ENCODE measurements at places on chromosomes 12 and 14.

DNA sequence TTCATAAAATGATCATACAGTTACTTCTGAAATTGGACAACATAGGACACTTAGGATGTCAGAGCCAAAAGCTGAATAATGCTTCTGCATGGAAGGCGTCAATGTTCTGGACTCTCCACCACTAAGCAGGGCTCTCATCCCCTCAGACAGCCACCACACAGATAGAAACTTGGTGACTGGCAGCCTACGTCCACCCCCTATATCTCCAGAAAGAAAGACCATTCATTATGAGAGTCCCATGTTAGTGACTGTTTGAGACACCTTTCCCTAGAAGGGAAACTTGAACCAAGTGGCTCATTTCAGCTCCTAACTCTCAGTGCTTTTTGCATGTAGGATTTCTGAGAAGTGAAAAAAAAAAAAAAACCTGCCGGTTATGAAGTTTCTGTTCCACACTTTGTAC is 251.0 kb upstream of the FKBP4 start:
- no peak for DNase-seq

DNA sequence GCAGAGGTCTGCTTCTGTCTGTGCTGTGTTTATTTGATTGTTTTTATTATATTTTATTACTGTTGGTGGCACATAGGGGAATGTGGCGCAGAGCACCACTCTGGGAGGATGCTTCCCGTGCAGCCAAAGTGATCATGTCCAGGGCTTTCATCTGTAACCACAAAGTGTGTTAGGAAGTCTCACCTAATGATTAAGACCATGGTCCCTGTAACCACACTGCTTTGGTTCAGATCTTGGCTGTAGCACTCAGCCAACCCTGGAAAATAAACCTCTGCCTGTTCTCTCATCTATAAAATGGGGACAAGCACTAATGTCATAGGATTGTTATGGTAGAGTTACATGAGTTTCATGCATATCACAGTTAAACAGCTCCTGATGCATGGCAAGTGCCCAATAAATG is 1.9 kb downstream of the RESF1 start:
- no peak for DNase-seq

DNA sequence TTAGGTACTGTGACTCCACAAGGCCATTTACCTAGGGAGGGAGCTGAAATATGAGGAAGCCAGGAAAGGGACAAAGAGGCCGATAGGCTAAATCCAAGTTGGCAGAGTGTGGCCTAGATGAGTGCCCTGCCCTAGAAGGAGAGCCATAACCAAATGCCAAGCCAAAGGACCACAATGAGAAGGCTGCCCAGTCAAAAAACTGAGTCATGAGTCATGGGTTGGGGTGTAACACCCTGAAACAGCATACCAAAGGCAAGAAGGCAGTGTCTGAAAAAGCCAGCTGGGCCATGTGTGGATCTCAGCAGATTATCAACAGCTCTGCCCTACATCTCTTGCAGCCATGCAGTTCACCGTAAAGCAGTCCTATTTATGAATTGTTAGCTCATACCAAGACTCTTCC is 171.7 kb downstream of the PHLDA1 start:
- DNase-seq, result no peak

GRCh38 chr12:5718680-5719079 is 226.4 kb downstream of the ANO2 start:
- no peak for DNase-seq

- no peak for DNase-seq
Measured at GRCh38 chr12:43805149-43805859, 813 bp downstream of the TWF1 start.

GRCh38 chr12:108457734-108458361 is 57.2 kb upstream of the FICD start:
- no peak for DNase-seq

DNA sequence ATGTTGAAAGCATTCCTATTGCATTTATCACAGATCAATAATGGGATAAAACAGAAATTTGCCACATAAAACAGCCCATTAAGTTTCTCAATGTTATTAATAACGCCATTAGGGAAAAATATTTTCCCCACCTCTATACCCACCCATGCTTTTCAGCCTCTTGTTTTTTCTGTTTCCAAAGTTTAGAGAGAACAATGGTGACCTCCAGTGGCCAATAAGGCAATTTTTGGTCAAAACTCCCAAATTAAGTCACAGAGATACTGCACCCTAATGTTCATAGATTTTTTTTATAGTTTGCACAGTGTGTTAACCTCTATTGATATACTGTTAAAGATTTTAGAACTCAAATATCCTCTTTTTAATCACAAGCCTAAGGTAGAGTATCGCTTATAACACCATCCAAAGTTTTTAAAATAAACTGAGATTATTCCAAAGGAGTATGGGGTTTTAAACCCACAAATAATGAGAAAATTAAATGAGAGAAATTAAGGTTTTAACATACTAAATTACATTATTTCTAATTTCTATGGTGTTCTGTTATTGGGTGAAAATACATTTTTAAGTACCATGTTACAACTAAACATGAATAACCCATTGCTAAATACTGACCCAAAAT is 184.7 kb upstream of the DCN start:
- DNase-seq, result no peak

DNA sequence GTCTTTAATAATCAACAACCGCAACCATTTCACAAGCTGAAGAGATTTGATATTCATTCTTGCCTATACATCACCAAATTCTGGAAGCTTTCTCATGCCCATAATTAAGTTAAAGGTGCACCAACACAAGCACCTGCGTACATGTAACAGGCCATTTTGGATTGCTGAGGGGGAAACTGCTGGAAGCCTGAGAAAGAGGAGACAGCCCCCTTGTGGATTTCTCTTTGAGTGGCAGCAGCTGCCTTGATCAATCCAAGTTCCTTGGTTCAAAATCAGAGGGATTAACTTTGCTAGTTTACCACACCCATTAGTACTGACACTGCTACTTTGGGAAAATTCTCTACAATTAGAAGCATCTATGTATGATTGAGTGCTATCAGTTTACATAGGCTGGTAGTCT is 321.1 kb downstream of the NOVA1 start:
- no peak for DNase-seq

DNA sequence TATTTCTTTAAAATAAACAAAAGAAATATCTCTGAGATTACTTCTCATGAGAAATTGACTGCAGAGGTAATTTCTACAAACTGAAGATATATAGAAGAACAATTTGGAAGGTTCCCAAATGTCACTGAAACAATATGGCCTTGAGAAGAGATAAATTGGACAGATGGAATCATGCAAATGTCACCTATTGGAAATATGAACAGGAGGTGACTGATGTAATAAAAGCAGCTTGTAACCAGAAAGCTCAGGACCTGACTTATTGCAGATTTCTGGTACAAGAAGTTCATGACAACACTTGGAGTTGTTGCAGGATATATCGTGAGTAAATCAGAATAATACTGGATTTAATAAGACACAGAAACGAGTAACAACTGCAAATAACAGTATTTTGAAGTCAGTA is 93.3 kb upstream of the TRHDE start:
- DNase-seq, result no peak

DNA sequence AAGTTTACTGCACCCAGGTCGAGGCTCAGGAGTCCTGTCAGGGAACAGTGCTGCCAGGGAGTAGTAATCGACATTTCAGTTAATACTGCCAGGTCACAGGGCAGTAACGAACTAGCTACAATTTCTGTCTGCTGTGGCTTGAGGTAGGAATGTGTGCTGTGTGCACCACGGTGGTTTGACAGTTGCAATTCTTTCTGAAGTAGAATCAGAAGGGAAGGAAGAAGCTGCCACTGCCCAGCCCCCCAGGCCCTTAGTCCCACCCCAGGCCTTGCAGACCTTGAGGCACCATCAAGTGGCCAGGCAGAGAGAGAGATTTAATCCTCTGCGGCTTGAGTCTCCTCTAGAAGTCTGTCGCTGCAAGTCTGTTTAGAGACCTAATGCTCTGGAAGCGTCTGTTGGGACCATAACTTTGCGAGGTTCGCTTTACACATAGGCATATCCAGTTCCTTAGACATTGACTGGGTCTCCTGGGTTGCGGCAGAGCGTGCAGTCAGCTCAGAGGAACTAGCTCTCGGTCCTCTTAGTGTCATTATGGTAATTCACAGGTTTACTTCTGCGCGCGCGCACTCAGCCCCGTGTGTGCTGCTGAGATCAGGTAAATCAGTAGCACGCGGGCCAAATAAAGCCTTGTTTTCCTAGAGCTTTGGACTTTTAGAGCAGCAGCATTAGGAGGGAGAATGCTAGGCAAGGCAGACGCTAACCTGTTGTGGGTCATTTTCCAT is 9.8 kb downstream of the NKX2-1 start:
- no peak for DNase-seq

DNA sequence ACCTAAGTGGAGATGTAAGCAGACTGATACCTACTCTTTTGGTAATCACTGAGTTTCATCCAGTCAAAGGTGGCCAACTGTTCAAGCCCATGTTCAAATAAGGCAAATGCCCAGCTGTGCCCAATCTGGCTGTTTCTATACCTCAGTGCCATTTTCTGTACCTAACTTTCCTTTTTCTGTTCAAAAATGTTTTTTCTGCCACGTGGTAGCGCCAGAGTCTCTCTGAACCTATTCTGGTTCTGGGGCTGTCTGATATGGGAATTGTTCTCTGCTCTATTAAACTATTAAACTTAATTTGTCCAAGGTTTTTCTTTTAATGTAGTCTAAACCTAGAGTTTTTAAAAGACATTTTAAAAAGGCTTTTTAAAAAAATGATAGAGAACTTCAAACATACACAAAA is 391.2 kb downstream of the NOVA1 start:
- no peak for DNase-seq

DNA sequence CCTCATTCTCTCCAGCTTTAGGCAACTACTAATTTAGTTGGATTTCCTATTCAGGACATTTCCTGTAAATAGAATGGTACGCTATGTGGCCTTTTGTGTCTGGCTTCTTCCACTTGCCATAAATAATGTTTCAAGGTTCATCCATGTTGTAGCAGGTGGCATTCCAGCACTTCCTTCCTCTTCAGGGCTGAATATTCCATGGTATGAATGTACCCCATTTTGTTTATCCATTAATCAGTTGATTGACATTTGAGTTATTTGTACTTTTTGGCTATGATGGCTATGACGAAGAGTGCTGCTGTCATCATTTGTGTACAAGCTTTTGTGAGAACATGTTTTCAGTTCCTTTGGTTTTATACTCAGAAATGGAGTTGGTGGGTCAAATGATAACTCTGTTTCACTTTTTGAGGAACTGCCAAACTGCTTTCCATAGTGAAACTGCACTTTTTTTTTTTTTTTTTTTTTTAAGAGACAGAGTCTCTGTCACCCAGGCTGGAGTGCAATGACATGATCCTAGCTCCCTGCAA is 6.5 kb upstream of the CDK2AP1 start:
- no peak for DNase-seq

DNA sequence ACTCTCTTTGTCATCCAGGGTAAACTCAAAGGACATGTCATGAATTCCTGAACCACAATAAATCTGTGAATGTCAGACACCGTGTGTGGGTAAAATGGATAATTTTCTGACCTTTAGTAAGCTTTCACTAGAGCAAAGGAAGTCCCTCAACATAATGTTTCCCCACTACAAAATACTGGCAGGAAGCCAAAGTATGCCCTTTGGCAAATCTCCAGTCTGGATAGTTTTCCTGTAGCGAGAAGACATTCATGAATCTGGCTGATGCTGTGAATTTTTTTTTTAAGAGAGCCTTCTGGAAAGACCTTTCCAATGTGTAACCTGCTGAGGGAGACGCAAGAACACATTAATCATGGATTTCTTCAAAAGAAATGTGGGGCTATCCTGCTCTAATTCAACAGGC is 389.6 kb upstream of the DDHD1 start:
- no peak for DNase-seq

- no peak for DNase-seq
Measured at GRCh38 chr14:72451054-72451972, 442.6 kb downstream of the DPF3 start.

GRCh38 chr12:13369474-13370056 is 173.0 kb downstream of the EMP1 start:
- DNase-seq, result no peak

DNA sequence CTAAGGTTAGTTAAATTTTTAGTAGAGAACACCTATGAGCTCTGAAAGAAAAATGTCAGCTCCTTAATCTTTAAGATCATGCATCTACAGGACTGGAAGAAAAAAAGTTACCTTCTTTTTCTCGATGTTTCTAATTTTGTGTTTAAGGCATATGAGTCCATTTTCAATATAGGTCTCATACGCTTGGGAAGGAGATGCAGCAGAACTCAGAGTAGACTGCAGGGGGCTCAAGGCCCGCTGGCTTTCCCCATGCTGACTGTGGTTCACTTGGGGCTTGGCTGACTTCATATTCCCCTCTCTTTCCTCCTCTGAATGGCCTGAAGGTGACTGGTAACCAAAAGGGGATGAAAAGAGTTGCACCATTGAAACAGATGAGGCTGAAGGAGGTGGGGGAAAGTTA is 1.5 kb downstream of the CAPRIN2 start:
- DNase-seq, result peak; percentile 14

- DNase-seq, result no peak
Measured at GRCh38 chr14:77892381-77892871, 92.5 kb downstream of the ADCK1 start.

DNA sequence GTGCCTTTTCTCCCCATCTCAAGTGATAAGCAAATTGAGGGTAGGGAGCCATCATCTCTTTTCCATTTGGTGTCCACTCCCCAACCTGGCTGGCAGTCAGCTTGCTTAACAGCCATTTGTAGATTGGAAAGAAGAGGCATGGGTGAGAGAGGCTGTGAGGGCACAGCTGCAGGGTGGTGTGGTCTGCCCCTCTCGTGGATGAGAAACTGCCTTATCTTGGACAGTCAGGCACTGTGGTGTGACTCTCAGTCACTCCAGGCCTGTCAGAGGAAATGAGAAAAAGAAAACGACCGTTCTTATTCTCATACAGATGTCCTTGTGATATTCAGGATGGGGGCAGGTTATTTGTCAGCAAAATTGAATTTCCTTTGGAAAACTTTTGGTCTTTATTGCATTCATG is 65.1 kb upstream of the SRSF5 start:
- DNase-seq, result no peak

DNA sequence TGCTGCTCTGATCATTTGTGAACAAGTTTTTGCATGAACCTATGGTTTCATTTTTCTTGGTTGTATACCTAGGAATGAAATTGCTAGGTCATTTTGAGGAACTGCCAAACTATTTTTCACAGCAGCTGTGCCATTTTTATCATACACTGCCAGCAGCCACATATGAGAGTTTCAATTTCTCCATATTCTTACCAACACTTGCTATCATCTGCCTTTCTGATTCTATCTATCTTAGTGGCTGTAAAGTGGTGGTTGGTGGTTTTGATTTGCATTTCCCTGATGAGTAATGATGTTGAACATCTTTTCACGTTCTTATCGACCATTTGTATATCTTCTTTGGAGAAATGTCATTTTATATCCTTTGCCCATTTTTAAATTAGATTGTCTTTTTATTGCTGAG is 146.1 kb downstream of the C12orf75 start:
- DNase-seq, result no peak

GRCh38 chr14:91019673-91020072 is 40.8 kb downstream of the RPS6KA5 start:
- DNase-seq, result no peak
